Ammon's horn (tissue), 1 donor: ENCODE measurements at places on chromosomes 3 and 15.

DNA sequence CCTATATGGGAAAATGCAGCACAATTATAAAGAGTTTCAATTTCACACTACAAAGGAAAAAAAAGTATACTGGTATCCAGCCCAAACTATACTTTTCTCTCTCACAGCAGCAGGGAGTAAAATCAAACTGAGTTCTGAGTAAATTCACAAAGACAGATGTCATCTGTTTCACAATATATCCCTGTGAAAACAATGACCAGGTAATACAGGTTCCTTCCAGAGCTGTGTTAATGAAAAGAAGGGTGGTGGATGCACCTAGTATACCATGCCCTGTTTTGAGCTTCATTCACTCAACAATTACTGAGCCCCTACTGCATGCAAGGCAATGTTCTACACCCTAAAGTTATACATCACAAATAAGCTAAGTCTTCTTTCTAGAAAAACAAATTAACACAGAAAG lies 108.5 kb downstream of the TJP1 start:
- DNase-seq: no peak

GRCh38 chr3:42844412-42844713 lies 31.3 kb downstream of the CYP8B1 start:
- DNase-seq: no peak

- DNase-seq: no peak
These were observed 46.6 kb downstream of the UMPS start for GRCh38 chr3:124776856-124777255.

GRCh38 chr3:67329358-67329757 lies 325.1 kb downstream of the SUCLG2 start:
- DNase-seq: no peak

DNA sequence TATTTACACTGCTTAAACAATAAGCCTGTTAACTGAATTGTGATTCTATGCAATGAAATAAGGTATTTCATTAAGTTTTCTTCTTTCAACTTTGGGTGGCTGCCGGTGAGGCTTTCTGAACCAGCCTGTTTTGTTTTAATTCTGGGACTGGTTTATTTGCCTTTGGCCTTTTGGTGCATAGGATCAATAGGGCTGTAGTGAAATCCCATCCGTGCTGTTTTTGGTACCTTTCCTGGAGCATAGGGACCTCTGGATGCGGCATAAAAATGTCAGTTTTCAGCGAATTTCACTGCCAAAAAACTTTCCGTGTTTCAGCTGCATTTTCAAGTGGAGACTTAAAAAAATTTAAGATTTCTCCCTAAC lies 514 bp downstream of the PLS1 start:
- DNase-seq: no peak

DNA sequence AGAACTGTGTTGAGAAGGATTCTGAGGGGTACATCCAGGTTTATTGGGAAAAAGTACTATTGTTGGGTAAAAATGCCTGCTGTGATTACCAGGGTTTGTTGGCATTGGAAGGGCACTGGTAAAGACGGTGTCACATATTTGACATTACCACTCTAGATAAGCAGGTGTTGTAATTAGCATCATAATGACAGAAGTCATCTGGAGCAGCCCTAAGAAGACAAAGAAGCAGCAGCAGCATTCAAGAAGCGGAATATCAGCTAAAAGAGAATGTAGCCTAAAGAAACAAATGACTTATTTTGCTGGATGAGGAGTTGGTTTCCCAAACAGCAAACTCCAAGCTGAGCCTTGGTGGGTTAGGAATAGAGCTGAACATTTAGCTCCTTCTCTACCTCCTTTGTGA lies 30.5 kb upstream of the ZFAND6 start:
- no peak for DNase-seq

GRCh38 chr3:123686251-123686650 lies 101.4 kb upstream of the HACD2 start:
- DNase-seq: no peak

- DNase-seq: no peak
These were observed 1.5 kb downstream of the ETFA start for GRCh38 chr15:76309601-76310330.

DNA sequence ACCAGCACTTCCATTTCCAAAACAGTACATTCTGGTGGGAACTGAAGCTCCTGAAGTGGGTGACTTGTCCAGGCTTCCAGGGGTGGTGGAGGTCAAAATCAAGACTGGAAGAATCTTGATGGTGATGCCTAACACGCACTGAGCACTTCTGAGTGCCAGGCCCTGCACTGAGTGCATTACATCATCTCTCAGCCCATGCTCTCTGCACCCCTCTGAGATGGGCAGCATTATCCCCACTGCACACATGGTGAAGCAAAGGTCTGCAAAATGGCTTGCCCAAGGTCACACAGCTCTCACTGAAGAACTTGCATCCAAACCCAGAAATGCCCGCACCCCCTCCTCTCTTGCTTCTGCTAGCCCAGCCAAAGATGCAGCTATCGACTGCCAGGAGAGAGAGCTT lies 36.9 kb downstream of the NTRK3 start:
- no peak for DNase-seq

- DNase-seq: no peak
These were observed 125.6 kb downstream of the VPS8 start for GRCh38 chr3:184937611-184938010.

DNA sequence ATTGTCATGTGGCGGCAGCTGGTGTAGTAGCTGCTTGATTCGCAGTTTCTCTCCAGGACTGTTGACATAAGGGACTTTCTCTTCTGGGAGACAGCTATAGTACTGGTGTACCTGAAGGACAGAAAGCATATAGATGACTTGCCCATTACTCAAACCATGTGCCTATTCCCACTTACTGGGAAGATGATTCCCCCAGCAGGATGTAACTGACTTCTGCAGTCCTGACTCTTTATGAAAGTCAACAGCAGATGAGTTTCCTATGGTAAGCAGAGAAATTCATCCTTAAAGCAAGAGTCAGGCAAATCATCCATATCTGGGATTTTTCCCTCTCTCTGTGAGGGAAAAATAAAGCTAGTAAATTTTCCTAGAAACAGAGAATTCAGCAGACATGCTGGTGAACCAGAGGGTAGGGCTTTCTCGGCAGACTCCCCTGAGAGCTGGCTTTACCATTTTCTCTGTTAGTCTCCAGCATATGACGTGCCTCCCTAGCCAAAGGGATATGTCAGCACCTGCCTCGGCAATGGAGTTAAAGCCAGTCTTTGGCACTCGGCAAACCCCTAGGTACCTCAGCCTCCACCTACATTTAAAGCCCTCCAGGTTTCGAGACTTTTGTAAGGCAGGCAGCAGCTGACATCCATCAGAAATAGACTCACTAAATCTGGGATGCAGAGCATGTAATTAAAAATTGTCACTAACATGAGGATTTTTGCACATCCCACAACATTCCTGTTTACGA lies 62.1 kb downstream of the PRICKLE2 start:
- peak; percentile 24 for DNase-seq

DNA sequence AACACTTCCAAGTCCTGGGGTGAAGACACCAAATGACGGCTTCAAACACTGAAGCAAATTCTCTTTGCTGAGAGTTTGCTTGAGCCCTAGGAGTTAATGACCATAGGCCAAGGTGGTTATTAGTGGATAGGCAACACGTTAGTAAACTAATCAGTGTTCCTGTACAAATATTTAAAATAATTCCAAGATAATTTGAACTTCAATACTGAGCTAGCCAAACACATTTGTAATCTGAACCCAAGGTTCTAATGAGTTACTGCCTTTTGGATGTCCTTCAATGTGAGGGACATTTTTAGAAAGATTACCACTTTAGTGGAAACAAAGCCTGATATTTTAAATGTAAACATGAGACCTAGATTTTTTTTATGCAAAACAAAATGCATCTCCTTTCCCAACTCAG lies 94.6 kb downstream of the THRB start:
- no peak for DNase-seq

DNA sequence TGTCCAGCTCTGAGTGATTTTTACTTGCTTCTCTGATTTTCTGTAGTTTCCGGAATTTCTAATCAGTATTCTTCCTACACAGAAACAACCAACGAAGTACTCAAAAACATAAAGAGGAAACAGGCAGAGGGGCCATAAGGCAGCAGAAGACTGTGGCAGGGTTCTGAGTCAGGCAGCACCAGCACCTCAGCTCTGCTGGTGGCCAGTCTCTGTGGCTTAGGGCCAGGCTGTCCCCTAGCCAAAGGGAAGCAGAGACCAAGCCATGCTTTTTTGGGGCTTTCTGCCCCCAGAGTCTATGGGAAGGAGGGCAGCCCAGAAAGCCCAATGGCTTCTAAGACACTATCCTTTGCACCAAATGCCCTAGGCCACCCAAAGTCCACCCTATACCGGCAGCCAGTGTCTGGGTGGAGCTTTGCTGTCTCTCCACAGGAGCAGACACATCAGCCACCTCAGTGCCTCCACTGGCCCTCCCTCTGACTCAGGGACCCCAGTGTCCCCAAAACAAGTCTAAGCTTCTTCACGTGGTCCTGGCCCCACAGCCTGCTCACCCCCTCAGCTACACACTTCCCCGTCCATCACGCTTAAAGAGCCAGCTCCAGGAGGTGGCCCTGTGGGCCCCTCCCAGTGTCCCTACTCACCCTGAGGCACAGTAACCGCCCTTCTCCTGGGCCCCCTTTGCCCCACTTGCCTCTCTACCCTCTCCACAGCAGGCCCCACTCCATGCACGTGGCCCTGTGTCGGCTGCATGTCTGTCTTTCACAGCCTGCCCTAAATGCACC lies 46.2 kb downstream of the CCDC12 start:
- DNase-seq: no peak

DNA sequence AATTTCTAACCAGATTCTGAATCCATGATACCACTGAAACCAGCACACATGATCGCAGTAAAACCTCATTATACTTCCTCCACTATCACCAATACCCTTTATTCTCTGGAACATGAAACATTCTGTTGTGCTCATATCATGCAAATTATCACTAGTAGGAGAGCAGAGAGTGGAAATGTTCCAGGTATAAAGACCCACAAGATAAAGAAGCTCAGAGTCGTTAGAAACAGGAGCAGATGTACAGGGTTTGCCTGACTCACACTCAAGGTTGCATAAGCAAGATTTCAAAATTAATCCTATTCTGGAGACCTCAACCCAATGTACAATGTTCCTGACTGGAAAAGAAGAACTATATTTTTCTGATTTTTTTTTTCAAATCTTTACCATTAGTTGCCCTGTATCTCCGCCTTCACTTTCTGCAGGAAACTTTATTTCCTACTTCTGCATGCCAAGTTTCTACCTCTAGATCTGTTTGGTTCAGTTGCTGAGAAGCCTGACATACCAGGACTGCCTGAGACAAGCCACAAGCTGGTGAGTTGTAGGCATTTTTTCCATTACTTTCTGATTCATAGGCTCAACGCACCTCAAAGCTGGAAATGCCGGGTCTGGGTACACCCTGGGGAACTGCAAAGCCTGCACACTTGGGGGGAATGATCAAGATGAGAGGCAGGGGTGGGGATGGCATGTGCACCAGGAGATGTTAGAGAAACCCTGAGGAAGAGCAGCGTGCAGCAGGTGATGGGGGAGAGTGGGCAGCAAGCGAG lies at the start of gene CCR2:
CCR2 (plus strand) TSS at position 465 of the 764 bp plus-strand sequence. CDS start 3,417 bp downstream, outside the sequence.
- DNase-seq: no peak

- no peak for DNase-seq
These were observed 213.1 kb downstream of the TBC1D2B start for GRCh38 chr15:77864211-77865105.
